ENCODE measurements at places on chromosomes 6 and 20.

GRCh38 chr6:41360314-41360685, 24.9 kb downstream of the NCR2 start:
- no peak for DNase-seq

GRCh38 chr20:64033981-64034493, 1.9 kb upstream of the C20orf204 start:
- no peak for DNase-seq

GRCh38 chr20:36819659-36820058, 46.1 kb upstream of the DSN1 start:
- no peak for DNase-seq

DNA sequence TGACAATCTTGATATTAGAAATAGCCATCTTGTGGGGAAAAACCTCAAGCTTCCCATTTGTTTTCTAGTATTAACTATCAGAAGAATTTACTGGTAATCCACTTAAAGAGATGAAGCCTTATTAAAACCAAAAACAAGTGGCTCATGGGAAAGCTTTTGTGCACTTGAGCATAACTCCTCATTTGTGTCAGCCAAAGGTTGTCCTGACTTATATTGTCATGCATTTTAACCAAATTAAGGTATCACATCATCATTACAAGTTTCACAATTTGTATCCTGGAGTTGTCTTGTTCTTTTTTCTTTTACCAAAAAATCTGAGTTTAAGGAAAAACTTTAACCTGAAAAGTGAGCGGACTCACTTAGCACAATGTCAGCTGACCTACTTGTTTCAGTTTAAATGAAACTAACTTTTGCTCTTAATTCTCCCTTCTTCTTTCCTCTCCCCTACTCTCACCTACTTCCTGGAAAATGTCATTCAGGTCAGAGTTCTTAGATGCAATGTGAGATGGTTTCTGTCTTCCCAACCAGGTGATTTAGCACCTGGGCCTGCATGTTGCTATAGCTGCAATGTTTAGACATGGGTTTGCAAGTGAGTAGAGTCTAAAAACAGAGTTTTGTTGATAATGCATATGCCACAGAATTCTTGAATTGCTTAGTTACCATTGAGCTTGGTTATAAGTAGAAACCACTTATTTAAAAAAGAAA, 82.8 kb downstream of the TNFAIP3 start:
- DNase-seq = no peak

GRCh38 chr6:87600576-87600975, 10.6 kb downstream of the ORC3 start:
- DNase-seq = no peak

- no peak for DNase-seq
Measured at GRCh38 chr20:59230385-59230784, 66.8 kb downstream of the ZNF831 start.

- no peak for DNase-seq
Measured at GRCh38 chr6:82608781-82609180, 245.2 kb downstream of the TPBG start.

- no peak for DNase-seq
Measured at GRCh38 chr20:45998761-45999160, 9.9 kb upstream of the MMP9 start.

DNA sequence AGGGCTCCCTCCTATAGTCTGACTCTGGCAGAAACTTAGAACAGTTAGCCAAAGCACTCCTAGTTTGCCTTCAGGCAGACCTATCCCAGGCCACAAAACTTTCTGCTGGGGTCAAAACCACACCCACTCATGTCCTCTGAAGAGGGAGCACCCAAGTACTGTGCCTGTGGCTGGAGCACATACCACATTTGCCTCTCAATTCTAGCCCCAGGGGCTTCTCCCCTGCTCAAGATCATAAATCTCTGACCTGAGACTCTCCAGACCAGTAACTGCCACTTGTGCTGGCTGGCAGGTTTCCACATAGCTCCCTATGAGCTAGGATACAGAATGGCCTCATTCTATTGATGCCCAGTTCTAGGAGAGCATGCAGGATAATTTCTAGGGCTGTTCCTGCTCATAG, 781.0 kb downstream of the EYS start:
- no peak for DNase-seq

DNA sequence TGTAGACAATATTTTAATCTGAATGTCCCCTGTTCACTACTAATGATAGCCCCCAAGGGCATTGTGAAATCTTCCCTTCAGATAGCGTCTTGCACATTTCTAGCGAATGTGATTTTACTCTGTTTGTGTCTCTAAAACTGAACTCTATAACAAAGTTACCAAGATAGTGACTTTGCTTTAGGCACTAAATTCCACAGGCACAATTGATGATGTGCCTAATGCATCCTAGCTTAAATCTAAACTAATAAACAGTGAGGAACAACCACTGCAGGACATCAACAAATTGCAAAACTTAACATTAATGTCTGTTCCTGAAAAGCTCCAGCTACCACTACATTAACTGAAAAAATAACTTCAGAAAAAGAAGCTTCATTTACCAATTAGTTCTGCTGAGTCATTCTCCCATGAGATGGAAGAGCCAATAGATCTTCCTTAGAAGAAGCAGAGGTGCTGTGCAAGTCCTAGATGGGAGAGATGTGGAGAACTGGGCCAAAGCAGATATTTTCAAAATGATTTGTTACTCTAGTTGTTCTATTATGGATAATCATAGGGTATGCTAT, 1065.0 kb downstream of the EPHA7 start:
- no peak for DNase-seq

DNA sequence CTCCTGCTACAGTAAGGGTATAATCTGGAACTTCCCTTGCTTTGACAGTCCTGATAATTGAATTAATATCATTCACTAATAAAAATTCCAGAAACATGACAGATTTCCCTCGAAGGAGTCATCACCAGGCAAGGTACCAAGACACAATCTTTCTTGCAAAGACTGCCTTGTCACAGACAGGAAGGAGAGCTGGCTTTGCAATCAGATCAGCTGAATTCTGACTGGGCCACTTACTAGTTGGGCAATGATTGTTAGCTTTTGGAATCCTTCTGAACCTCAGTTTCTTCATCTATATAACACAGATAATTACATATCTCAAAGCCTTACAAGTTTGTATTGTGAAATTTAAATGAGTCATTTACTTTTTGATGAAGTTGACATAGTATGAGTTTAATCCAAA, 344.2 kb downstream of the RFPL4B start:
- DNase-seq = peak; percentile 18

DNA sequence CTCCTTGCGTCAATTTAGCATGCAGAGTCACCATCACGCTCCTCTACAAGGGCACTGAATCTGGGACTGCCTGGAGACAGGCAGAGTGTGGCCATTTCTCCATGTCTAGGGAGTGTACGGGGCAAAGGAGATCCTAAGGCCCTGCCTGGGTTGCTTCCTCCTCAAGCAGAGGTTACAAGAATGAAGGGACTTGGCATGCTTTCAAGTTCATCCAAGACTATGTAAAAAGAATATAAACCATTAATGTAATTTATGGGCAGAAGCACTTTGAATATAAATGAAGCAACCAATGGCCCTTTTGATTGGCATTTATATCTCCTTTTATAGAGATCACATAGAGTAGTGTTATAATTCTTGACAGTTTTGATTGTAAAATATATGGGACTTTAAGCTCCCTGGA, 137.5 kb downstream of the BTBD3 start:
- DNase-seq = no peak

GRCh38 chr6:156957931-156958547, 180.9 kb downstream of the ARID1B start:
- DNase-seq = no peak

- DNase-seq = no peak
Measured at GRCh38 chr6:35735452-35735851, 1.4 kb upstream of the ARMC12 start.

- no peak for DNase-seq
Measured at GRCh38 chr20:62150310-62150575, 6.7 kb downstream of the SS18L1 start.

DNA sequence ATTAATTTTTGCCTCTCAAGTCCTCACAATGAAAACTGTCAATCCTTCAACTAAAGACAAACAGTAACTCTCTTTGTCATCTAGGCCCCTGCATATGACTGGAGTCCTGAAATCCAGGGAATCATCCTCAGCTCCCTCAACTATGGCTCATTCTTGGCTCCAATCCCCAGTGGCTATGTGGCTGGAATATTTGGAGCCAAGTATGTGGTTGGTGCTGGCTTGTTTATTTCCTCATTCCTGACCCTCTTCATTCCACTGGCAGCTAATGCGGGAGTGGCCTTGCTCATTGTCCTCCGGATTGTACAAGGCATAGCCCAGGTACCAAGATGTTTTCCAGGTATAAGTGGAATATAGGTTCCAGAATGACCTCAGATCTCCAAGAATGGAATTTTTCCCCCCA, 15.4 kb downstream of the SLC17A4 start:
- no peak for DNase-seq

- DNase-seq = no peak
Measured at GRCh38 chr6:20058121-20058905, 154.0 kb downstream of the MBOAT1 start.

GRCh38 chr20:10419550-10420133, 14.4 kb downstream of the MKKS start:
- no peak for DNase-seq

DNA sequence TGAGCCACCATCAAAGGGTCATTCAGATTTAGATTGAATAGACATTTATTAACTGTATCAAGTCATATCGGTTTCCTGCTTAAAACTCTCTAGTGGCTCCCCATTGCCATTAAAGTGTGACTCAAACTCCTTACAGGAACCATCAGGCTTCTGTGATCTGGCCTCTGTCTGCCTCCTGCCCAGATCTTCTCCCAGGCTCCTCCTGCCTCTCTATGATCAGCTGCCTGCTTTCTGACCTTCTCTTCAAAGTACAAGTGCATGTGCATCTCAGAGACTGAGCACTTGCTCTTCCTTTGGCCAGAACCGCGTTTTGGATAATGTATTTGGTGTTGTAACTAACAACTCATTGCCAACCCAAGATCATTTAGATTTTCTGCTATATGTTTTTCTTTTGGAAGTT, 52.7 kb downstream of the IL20RA start:
- no peak for DNase-seq

DNA sequence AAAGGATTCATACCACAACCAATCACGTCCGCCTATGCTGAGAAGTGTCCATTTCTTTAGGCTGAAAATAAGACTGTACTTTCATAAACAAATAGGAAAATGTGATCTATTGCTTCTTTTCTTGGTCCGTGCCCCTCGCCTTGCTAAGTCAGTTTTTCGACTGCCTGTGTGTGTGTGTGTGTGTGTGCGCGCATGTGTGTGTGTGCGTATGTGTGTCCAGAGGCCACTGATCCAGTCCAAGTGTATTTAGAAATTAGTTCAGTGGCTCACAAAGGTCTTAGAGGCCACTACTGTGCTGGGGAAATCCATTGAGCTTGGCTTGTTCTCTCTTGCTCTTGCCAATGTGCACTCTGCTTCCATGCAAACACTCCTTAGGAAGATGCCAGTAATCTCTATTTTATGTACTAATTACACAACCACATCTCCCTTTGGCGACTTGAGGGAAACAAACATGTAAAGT, 50.5 kb downstream of the SLC22A23 start:
- DNase-seq = no peak

GRCh38 chr20:6769903-6770785, 2.7 kb downstream of the BMP2 start:
- no peak for DNase-seq

DNA sequence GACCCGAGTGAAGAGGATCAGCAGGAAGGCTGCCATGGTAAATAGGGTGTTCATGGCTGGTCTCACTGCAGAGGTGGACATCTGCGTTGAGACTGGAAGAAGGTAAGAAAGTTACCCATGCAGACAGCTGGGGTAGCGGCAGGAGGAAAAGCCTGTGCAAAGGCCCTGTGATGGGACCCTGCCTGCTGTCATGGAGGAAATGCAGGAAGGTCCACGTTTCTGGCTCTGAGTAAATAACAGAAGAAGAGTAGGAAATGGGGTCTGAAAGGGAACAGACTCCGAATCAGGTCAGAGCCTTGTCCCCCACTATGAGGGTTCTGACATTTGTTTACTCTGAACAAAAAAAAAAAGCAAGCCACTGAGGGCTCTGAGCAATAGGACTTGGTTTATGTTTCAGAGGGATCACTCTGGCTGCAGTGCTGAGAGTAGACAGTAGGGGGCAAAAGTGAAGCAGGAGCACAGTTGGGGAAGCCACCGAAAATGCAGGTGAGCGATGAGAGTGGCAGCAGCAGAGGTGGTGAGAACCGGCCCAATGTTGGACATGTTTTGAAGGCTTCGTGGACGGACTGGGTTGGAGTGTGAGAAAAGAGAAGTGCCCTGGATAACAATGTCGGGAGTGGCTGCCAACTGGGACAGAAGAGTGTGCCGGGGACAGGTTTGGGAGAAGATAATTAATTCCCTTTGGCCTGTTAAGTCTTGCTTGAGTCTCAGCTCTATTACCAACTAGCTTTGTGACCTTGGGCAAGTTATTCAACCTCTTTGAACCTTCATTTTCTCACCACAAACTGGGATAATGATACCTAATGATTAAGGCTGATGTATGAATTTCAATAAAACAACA, 57.9 kb upstream of the MAP7 start:
- no peak for DNase-seq

DNA sequence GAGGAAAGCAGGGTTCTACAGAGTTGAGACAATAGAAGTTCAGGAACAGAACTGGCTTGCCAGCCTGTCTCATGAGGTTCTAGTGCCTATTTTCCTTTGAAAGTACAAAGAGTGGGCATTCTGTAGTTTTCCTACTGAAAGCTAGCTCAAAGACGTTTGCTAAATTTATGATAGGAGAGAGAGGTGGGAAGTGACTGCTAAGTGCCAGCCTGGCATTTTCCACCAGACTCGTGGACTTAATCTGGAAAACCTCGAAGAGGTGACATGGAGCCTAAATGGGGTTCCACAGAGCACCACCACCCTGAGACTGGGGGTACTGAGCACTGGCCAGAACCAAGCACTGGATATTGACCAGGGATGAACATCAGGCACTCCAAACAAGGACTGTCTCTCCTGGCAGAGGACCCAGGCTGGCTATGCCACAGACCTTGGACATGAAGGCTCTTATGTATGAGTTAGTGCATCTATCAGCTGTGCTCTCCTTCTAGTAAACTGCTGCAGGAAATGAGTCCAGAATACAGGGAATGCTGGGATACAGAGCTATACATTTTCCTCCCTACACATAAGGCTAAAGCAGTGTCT, 7.1 kb downstream of the PEX6 start:
- DNase-seq = no peak

- no peak for DNase-seq
Measured at GRCh38 chr6:79894939-79895338, 52.4 kb downstream of the ELOVL4 start.

- DNase-seq = no peak
Measured at GRCh38 chr6:31979238-31979898, 2.5 kb upstream of the C4A start.

- no peak for DNase-seq
Measured at GRCh38 chr6:75602246-75603105, 796 bp downstream of the SENP6 start.

DNA sequence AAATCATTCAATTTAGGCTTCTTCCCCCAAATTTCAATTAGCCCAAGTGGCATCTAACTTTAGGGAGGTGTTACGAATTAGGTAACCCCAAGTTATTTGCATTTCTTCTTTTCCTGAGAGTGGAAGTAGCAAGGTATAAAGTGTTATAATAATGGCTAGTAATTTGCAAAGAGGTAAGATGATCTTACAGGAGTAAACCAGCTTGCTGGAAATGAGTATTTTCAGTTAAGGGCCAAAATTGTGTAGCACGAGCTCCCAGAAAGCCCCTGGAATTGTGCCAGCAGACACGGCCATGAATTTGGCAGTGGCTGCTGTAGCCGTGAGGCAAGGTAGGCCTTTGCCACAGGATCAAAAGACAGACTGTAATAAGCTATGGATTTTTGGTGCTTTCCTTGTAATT, 38.0 kb downstream of the CITED2 start:
- peak; percentile 49 for DNase-seq
